ENCODE measurements at places on chromosomes 7 and 10.

DNA sequence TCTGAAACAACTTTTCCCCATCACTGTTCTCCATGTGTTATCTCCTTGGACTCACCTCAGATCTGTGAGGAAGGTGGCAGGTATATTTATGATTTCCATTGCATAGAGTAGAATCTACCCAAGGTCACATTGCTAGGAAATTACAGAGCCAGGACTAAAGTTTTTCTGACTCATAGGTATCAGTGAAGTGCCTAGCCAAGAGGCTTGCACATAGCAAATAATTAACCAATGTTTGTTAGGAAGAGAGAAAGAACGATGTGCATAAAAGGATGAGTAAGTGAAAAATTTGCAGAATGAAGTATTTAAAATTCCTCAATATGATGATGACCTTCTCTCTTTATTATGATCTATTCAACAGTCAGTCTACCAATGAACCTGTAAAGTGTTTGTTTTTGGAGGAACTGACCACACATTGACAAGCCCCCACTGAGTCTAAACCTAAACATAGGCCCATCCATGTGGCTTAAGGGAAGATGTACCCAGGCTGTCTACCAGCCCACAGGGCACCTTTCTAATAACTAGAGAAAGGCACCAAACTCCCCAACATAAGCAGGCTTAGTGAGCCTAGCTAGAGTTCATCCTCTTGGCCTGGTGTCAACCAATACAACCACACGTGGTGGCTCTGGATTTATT, 252.9 kb upstream of the ZMIZ1 start:
- DNase-seq, result no peak

DNA sequence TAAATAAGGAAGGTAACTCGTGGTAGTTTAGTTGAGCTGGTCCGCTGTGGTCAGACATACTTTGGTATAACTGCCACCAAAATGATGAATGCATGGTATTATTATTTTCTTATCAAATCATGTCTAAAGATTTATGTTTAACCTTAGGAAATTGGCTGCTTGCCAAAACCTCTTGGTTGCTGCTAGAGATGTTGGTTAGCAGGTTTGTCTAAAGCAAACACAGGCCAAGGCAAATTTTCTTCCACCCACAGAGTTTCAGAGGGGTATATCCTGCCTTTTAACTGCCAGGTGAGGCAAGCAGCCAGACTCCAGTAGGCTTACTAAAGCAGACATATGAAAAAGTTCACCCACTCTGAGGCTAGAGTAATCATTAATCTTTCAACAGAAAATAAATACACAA, 101.4 kb downstream of the SEMA3E start:
- DNase-seq, result no peak

DNA sequence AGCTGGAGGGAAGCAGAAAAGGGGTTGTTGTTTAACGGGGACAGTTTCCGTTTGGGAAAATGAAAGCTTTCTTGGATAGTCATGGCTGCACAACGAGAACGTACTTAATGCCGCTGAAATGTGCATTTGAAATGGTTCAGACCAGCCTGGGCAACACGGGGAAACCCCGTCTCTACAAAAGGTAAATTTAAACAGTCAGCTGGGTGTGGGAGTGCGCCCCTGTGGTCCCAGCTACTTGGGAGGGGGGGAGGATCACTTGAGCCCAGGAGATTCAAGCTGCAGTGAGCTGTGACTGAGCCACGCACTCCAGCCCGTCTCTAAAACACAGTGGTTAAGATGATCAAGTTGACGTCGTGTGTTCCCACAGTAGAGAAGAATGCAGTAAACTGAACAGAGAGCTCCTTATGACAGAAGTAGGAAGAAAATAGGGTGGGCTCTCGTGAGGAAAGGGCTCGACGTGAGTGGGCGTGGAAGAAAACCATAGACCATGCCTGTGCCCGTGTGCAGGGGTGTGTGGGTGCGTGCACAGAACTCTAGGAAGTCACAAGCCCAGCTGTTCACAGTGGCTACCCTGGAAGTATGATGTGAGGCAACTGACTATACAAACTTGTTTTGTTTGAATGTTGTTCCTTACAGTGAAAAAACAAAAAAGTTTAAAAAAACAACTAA, 4.1 kb upstream of the FUOM start:
- DNase-seq, result no peak

GRCh38 chr10:26950934-26951333, 90.2 kb upstream of the ABI1 start:
- no peak for DNase-seq

DNA sequence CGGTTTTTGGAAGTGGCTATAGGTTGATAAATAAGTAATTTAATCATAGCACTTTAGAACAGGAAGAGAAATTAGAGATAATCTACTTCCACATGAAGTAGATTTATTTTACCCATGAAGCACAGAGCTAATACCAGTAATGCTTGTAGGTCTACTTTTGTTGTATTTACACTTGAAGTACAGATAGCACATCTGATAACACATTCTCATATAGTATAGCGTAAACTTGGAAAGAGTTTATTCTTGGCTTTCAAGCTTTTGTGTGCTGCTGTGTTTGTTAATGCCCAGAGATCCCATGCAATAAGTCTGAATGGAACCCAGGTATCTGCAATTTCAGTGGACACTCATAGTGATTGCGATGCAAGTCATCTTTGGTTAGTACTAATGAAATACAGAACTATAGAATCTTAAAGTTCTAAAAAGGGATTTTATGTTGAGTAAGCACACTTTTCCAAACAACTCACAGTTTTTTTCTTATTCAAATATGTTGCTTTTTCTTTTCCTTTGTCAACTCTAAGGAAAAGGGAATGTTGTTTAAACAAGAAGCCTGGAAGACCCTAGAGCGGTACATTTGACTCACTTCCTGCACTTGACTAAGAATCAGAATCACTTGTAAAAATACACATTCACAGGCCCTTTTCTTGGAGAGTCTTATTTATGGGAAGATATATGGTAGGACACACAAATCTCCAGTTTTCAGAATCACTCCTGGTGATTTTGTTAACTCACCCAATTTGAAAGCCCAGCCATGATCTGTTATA, 105.8 kb downstream of the GNAI1 start:
- no peak for DNase-seq

- DNase-seq, result no peak
These were observed 60.4 kb downstream of the NUDCD3 start for GRCh38 chr7:44430054-44430453.

Data from HL-60 (cell line).